Hindlimb muscle (tissue), 1 donor: ENCODE measurements at places on chromosomes 5 and 9. TPM values are rescaled to one million over a fixed set of nuclear protein-coding genes. Genes with fewer than 3 reads are reported as not detected.

The ARHGEF28 gene
- polyA plus RNA-seq, result 3.0 TPM

- no peak for DNase-seq
These were observed 479.4 kb downstream of the AGTPBP1 start for GRCh38 chr9:85262333-85262732.

DNA sequence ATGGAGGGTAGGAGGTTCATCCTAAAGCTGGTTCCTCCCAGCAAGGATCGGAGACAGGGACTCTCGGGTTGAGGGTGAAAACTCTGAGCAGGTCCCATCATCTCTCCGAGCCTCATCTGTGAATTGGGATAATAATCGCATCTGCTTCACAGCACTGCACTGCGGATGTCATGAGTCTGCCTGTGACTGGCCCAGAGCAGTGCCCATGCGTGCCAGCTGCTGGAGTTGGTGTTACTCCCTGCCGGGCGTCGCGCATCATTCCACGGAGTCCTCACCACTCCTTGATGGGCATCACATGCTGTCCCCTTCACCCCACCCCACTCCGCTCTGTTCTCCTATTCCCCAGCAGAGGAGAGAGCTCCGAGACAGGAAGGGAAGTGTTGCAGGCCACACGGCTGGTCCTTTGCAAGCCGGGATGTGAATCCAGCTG is 35.1 kb upstream of the ORM1 start:
- DNase-seq, result no peak

The RAB3C gene
- 0.43 TPM for polyA plus RNA-seq

The GABRA6 gene
- not detected for polyA plus RNA-seq

DNA sequence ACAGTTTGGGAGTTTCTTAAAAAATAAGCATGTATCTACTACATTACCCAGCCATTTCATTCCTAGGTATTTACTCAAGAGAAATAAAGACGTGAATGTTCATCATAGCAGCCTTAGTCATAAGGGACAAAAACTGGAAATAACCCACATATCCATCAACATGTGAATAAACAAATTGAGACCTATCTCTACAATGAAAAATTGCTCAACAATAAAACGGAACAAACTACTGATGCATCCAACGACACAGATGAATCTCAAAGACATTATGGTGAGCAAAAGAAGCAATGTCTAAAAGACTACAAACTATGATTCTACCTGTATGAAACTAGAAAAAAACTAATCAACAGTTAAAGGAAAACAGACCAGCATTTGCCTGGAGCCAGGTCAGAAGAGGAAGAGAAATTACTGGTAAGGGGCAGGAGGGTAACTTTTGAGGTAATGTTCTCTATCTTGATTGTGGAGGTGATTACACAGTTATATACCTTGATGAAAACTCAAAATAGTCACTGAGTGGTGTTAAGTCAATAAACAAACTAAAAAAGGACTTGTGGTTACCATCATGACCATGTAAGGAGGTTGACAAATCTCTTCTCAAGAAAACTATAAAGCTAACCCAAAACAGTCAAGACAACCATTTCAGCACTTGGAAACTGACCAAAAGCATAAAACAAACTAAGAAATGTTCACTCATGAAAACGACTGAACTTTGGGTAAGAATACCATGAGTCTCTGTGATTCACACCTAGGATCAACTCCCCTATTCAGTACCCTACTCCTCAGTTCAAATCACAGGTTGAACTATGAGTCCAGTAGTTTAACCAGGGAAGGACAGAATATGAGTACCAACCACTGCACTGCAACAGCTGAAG is 10.4 kb downstream of the UIMC1 start:
- DNase-seq, result no peak

- DNase-seq, result peak; percentile 59
These were observed at the start of gene SNCAIP for GRCh38 chr5:122311961-122312590. Gene SNCAIP (plus strand): TSS chr5:122312237. CDS start chr5:122391135, 78,898 bp downstream.

The RXRA gene
- polyA plus RNA-seq, result 38.0 TPM

- no peak for DNase-seq
These were observed 12.6 kb downstream of the MGAT1 start for GRCh38 chr5:180790020-180790419.

- DNase-seq, result no peak
These were observed 145.9 kb downstream of the ASTN2 start for GRCh38 chr9:117268847-117269446.

The PCDHB9 gene
- polyA plus RNA-seq, result 3.2 TPM

The PCSK1 gene
- polyA plus RNA-seq, result 0.04 TPM

DNA sequence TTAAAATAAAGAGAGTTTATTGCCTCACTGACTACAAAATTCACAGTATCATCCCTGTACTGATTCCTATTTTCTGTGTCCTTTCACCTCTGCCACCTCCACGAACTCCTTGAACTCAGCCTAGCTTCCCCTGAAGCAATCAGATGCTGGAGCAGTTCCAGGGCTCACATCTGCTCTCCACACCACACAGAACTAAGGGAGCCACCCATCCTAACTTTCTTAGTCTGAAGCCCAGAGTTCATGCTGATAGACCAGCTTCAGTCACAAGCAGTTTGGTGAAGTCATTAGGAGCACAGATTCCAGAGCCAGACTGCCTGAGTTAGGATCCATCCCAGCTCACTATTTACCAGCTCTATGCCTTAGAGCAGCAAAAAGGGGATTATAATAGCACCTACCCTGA is 15.6 kb upstream of the EPB41L4A start:
- DNase-seq, result no peak

The PCA3 gene
- 0.72 TPM for polyA plus RNA-seq

DNA sequence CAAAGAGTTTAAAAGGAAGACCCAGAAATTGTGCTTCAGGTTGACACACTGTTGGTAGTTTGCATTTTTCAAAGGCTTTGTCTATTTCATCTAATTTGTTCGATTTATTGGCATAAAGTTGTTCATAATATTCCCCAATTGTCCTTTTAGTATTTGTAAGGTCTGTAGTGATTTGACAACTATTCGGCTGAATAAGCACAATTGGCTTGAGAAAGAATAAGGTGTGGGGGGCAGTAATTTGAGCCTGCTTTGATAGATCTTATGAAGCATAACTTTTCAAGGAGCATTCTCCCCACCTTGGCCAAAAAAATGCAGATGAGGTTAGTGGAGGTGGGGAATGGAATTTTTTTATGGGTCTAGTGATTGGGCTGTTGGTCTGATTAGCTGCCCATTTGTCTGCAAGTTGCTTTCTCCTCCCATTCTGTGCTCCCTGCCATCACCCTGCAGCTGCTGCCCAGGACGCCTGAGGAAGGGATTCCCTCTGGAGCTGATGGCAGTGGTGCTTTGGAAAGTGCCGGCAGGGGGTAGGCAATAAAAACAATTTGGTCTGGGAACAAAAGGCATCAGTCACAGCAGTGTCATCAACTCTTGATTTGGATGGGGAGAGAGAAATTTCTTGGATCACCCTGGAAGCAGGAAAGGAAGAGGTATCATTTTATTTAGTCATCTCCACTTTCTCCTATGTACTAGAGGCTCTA is 26.6 kb downstream of the WNT8A start:
- DNase-seq, result no peak

DNA sequence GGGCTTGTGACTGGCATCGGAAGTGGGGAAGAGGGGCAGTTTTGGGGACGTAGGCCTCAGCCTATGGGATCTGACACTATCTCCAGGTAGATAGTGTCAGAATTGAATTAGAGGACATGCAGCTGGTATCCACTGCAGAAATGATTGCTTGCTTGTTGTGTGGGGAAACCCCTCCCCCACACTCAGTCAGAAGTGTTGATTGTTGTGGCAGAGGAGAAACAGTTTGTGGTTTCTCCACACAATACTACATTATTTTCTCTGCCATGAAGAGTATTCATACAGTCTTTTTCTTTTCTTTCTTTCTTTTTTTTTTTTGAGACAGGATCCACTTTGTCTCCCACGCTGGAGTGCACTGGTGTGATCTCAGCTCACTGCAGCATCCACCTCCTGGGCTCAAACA is 113.9 kb downstream of the ARRDC3 start:
- DNase-seq, result no peak

GRCh38 chr5:116566251-116566650 is 8.4 kb downstream of the SEMA6A start:
- DNase-seq, result no peak

GRCh38 chr5:154205441-154206117 is 15.0 kb downstream of the GALNT10 start:
- no peak for DNase-seq

DNA sequence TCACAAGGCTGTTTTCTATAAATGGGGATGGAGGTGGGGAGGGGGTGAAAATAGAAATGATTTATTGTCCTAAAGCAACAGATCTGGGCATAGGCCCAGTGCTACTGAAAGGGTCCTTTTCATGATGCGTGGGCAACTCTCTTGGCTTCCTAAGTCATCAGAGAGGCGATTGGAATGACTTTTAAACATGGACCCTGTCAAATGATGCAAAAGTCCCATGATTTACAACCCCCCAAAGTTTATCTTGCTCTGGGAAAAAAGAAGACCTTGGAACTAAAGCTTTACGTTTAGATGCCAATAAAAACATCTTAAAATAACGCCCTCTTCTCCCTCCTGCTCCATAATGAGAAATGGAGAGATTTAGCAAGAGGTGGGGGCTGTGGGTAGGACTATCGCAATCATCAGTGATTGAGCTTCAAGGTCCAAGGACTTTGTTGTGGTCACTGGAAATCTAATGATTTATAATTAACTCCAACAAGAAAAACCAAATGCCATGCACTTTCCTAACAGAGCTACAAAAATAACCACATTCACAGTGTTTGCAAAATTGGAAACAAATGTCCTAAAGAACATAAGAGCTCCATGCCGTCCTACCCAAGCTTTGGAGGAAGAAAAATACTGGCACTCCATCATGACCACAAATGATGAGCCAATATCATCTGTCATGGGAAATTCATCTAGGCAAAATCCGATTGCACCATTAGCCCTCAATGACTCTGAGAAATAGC is 167.5 kb upstream of the CLINT1 start:
- no peak for DNase-seq

The UBE2B gene
- 148 TPM for polyA plus RNA-seq

- no peak for DNase-seq
These were observed 12.0 kb upstream of the NKX2-5 start for GRCh38 chr5:173247041-173247440.
